Stimulated activated CD4-positive, alpha-beta T cell treated with anti-CD3 and anti-CD28 coated beads, Interleukin-2, amount 100 ng/mL, for 4 hours (primary cell): ENCODE measurements at places on chromosomes 7 and 10.

GRCh38 chr7:5497295-5498103 is 73.9 kb upstream of the TNRC18 start:
- no peak for DNase-seq

DNA sequence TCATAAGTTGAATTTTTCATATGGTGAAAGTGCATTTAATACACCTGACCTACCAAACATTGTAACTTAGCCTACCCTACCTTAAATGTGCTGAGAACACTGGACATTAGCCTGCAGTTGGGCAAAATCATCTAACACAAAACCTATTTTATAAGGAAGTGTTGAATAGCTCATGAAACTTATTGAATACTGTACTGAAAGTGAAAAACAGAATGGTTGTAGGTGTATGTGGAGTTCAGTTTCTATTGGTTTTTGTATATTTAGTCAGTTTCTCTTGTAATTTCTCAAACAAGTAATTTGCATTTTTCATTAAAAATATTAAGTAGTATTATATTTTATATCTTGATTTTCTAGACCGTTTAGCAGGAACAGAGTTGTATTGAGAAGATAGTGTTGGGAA is 15.3 kb downstream of the CCDC7 start:
- no peak for DNase-seq

DNA sequence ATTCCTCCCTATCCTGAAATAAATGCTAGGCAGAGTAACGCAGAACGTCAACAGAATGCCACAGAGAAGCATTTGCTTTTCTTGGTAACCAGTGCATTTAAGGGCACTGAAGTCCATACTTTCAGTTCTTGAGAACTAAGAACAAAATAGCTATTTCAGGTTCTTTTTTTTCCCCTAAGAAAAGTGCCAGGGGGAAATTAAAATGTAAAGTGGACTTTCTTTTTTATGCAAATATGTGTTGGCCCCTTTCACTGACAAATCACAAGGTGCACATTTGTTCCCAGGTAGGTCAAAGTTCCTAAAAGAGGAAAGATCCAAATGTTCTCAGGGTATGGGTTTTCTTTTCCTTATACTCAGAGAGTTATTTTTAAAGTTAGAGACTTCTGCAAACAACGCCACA is 151.5 kb downstream of the HPSE2 start:
- no peak for DNase-seq

- DNase-seq: no peak
These were observed 59.4 kb downstream of the MTPN start for GRCh38 chr7:135917721-135918120.

GRCh38 chr10:89591796-89592271 is 53.2 kb downstream of the PANK1 start:
- DNase-seq: no peak

DNA sequence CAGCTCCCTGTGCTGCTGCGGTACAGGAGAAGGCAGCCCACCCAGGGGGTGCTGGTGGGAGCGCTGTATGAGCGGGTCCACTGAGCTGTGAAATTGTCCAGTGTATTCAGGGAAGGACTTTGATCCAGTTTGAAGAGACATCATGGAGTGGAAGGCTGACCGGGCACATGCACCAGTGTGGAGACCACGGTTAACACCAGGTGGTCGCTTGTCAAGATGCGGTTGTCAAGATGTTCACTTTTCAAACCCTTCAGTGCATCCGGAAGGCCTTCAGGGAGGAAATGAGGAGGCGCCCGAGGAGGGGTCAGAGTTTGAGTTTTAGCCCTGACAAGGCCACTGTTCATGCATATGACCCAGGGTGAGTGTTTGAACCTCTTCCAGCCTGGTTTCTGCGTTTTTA is 6.1 kb downstream of the DOCK1 start:
- DNase-seq: no peak

GRCh38 chr7:74269757-74270277 is 15.6 kb upstream of the RFC2 start:
- DNase-seq: peak; percentile 16

- DNase-seq: no peak
These were observed 24.9 kb upstream of the STK17A start for GRCh38 chr7:43557831-43558495.

DNA sequence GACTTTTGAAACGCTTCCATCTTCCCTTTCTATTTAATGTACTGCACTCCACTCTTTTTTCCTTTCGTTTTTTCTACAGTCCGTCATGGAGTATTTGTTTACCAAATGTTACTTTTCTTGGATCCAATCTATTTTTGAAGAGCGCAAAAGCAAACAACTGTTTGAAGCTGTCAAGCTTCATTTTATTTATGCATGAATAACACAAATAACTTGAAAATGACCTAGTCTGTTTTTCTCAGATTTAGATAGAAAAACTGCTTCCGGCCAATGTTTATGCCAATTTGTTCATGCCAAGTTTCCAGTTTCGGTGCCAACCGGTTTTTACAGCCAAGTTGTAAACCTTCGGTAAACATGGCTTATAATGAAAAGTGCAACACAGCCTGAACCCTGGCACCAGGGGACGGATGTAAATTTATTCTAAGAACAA is 150.9 kb upstream of the KLF6 start:
- DNase-seq: no peak

DNA sequence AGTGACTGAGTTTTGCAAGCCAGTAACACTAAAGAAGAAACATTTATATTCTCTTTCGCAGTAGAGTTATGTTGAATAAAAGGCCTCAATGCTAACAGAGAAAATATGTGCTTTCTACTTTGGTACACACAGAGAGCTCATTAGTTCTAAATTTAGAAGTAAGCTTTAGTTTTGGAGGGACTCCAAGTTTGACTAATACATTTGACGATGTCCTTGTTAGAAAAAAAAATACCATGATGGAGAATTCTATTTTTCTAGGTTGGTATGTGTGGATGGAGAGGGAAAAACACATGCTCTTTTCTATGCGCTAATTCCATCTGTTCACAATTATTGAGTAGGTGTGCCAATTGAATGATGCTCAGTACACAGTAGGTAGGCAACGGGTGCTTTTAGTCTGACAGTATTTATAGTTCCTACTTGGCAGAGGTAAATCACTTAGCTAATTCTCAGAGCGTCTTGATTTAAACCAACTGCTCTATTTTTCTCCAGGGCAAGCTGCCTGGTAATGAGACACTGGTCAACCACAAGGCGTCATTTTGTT is 327.2 kb upstream of the AKR1E2 start:
- DNase-seq: no peak

DNA sequence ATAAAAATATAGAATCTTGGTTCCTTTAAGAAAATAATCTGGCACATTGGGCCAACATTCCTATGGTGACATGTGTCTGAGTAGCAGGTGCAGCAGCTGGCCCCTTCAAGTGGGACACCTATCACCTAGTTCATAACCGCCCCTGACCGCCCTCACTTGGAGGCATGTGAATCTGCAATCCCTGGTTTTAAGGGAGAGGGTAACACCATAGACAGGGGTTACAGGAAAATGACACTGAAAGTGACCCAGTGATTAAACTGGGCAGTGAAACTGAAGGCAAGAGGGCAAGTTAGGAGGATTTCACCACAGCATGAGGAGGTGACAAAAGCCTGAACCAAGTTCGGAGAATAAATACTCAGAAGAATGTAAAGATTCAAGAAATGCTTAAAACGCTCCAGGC is 1.1 kb downstream of the RSU1 start:
- no peak for DNase-seq
